Fibroblast of the aortic adventitia (primary cell): ENCODE measurements at places on chromosomes 6 and 20. TPM values are rescaled to one million over a fixed set of nuclear protein-coding genes. Genes with fewer than 3 reads are reported as not detected.

The PROCR gene
- total RNA-seq = 62.2 and 106 TPM in 2 replicates

The CYP39A1 gene
- total RNA-seq = 0.63 and 4.7 TPM in 2 replicates

The MMP24 gene
- 0.16 and 0.81 TPM in 2 replicates for total RNA-seq

The GDAP1L1 gene
- total RNA-seq = 0.18 and 0.90 TPM in 2 replicates

The SLC22A7 gene
- total RNA-seq = not detected in 2 replicates

The TOX2 gene
- 0.74 and 5.2 TPM in 2 replicates for total RNA-seq

The ESR1 gene
- total RNA-seq = 2.7 and 3.4 TPM in 2 replicates

The MAP3K5 gene
- total RNA-seq = 1.9 and 15.5 TPM in 2 replicates

The TTLL9 gene
- 0.09 and 0.41 TPM in 2 replicates for total RNA-seq

The SOD2 gene
- total RNA-seq = 184 and 504 TPM in 2 replicates

The RNGTT gene
- total RNA-seq = 24.9 and 49.0 TPM in 2 replicates

The PEDS1 gene
- total RNA-seq = 9.3 and 19.9 TPM in 2 replicates

The CD40 gene
- 0.45 and 1.5 TPM in 2 replicates for total RNA-seq

The BPIFB2 gene
- total RNA-seq = not detected in 2 replicates

The SLC17A9 gene
- total RNA-seq = 0.41 and 2.0 TPM in 2 replicates

The ZNF391 gene
- total RNA-seq = 1.4 and 3.0 TPM in 2 replicates

The SIRPD gene
- total RNA-seq = not detected in 2 replicates

The PLCB1 gene
- 39.2 and 46.5 TPM in 2 replicates for total RNA-seq

The LSM2 gene
- total RNA-seq = 49.5 and 88.3 TPM in 2 replicates

The VGLL2 gene
- not detected in 2 replicates for total RNA-seq

The FBXO5 gene
- total RNA-seq = 2.4 and 52.9 TPM in 2 replicates

The GNAS-AS1 gene
- 0.25 and 0.81 TPM in 2 replicates for total RNA-seq

The PHACTR1 gene
- total RNA-seq = 0.49 and 0.99 TPM in 2 replicates

The LINC00237 gene
- not detected in 2 replicates for total RNA-seq

The LY6G6C gene
- not detected in 2 replicates for total RNA-seq

The SLPI gene
- 0.63 and 12.9 TPM in 2 replicates for total RNA-seq

The TMEM217 gene
- 0.09 TPM in 1 of 2 replicates, not detected in the other for total RNA-seq
